RWPE1 (cell line): ENCODE measurements at places on chromosomes 3 and 15.

DNA sequence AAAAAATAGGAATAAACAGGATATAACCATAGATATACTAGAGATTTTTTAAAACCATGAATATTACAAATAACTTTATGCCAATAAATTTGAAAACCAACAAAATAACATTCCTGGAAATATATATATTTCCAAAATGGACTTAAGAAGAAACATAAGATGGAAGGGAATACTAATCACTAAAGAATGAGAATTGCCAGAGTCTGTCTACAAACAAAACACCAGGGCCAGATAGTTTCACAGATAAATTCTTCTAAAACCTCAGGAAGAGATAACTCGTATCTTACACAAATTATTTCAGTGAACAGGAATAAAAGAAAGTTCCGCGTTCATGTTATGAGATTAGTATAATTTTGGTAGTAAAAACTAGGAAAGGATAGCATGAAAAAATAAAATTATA, 107.3 kb downstream of the HERC1 start:
- DNase-seq, result no peak

GRCh38 chr15:81504170-81504905, 130.3 kb upstream of the TMC3 start:
- DNase-seq, result peak; percentile 46

- DNase-seq, result peak; percentile 2
Observed at GRCh38 chr3:87167628-87168456, 59.3 kb upstream of the CHMP2B start.

DNA sequence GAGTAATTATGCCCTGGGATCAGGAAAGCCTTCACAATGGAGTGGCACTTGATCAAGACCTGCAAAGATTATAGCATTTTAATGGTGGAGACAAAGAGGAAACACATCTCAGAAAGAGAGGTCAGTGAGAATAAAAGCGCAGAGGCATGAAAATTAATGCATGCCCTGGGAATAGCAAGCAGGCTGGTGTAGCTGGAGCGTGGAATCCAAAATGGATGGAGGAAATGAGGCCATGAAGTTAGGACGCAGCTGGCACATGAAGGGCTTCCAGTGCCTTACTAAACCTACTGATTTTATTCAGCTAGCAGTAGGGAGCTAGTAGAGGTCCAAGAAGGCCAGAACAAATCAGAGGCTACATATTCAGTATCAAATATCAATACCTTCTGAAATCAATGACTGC, 38.1 kb downstream of the TMEM212 start:
- DNase-seq, result no peak

DNA sequence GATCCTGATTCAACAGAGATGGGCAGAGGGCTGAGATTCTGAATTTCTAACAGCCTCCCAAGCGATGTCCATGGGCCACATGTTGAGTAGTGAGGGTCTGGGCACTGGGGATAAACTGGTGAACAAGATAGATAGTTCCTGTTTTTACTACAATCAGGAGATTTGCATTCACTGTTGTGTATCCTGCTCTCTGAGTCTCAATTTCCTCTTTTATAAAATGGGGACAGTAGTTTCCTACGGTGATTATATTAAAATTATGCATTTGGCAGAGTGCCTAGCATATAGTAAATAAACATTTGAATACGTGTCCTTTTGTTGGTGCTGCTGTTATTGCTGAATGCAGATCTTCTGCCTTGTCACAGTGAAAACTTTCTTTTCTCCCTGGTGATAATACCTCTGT, 102.5 kb downstream of the MYH15 start:
- no peak for DNase-seq

GRCh38 chr15:50828610-50829206, 63.2 kb upstream of the SPPL2A start:
- DNase-seq, result peak; percentile 66

DNA sequence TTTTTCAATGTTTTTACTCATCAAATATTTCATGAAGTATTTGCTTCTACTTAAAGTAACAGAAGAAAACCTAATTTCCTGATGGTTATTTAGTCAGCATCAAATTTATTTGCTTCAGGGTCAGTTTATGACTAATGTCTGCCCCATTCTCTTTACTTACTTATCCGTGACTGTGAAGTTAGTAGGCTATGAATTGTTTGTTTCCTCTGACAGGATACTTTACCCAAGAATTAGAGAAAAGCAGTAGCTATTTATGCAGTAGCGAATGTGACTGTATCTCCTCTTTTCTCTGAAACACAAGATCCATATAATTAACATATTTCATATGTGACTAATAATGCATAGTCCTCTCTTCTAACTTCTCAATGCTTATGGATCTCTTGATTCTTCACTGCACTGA, 329.9 kb upstream of the ROBO1 start:
- peak; percentile 0 for DNase-seq

DNA sequence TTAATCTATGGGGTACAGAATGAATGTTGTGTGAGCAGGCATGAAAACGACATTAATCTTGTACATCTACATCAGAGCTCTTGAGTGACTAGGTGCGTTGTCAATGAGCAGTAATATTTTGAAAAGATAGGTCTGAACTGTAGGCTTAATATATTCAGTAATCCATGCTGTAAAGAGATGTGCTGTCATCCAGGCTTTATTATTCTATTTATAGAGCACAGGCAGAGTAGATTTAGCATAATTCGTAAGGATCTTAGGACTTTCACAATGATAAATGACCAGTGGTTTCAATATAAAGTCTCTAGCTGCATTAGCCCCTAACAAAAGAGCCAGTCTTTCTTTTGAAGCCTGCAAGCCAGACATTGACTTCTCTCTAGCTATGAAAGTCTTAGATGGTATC, 43.0 kb downstream of the NLGN1 start:
- no peak for DNase-seq

DNA sequence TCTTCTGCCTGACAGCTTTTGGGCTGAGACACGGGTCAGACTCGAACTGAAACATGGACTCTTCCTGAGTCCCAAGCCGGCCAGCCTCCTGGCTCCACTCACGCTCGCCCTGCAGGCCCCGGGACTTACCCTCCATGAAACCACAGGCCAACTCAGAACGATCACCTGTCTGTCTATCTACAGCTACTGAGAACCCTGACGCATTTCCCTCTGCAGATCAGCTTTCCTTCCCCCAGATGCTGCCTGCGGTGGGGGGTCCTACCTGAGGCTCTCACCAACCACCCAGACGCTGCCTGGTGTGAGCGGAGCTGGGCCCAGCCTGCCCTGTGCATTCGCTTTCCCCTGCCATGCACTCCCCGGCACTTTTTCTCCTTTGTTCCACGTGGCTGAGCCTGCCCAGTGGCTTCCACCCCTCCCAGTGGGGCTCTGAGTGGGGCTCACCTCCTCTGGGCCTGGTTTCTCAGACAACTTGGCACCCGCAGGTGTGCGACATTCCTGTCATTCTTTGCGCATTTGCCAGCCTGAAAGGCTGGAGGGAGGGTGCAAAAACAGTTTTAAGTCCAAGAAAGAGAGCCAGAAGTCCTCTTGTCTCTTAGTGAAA, 60.2 kb downstream of the PLXNA1 start:
- DNase-seq, result peak; percentile 61

DNA sequence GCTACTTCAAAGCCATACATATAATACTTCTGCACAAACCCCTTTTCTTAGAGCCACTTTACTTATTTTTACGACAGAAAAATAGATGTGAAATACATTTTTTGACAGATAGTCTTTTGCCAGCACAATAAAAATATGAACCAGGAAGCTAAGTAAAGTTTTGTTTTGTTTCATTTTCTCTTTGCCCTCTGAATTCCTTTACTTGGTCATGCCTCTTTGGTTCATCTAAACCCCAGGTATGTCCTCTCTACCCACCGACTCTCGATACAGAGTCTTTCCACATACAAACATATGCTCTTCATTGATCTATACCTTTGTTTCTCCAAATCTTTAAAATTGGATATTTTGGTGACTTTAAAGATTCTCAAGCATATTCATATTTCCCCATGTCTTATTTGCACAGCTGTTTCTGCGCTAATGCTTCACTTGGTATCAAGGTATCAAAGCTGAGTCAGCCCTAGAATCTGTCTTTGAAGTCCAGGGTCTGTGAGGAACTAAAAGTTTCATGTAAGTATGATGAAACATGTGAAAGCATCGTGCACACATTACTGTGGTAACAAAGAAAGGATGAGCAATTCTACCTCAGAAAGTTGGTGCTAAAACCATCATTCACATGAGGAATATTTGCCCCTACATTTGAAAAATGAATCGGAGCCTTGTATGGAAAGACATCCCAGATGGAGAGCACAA, 845.4 kb downstream of the NAALADL2 start:
- DNase-seq, result no peak

DNA sequence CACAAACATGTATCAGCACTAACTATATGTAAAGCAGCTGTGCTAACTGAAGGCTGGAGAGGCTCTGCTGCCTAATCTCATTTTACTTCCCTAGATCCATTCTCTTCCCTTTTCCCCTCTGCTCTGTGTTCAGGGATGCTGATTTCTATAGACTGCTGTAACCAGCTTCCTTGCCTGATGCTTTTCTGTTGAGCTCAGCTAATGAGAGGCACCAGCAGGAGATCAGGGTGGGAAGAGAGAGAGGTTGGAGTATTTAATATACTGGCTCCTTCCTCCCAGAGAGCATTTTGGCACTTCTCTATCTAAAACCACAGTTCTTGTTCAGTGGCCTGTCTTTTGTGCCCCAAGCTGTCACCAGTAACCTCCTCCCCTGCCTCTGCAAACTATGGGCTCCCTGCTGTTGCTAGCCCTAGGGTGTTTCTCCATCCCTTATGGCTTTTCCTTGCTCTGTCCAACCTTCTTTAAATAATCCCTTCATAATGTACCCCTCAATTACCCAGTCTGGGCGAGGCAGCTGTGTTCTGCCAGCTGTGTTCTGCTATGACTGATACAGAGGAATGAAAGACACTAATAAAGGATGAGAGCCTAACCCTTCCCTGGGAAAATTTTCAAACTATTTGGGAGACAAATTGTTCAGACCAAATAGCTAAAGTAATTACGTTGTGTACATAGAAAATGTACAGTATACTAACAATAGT, 69.5 kb downstream of the CADPS start:
- DNase-seq, result no peak

DNA sequence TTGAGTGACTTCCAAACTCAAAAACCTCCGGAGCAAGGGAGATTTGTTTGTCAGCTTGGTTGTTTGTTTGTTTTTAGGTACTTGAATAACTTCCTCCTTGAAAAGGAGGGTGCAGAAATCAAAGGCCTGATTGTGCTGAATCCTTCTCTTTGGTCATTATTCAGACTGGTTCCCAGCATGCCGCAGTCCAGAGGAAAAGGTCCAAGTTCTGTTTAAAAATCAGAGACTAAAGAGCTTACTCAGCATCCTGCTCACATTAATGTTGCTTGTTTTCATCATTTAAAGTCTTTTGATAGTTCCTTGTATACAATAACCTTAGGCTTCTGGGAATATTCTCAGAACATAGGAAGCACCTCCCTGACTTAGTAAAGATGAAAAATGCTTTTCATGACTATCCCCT, 982 bp upstream of the SCG3 start:
- no peak for DNase-seq

- peak; percentile 54 for DNase-seq
Observed at GRCh38 chr15:100879061-100879463, 569 bp upstream of the ALDH1A3 start.

- no peak for DNase-seq
Observed at GRCh38 chr3:110165370-110165743, 828.0 kb upstream of the DPPA4 start.

DNA sequence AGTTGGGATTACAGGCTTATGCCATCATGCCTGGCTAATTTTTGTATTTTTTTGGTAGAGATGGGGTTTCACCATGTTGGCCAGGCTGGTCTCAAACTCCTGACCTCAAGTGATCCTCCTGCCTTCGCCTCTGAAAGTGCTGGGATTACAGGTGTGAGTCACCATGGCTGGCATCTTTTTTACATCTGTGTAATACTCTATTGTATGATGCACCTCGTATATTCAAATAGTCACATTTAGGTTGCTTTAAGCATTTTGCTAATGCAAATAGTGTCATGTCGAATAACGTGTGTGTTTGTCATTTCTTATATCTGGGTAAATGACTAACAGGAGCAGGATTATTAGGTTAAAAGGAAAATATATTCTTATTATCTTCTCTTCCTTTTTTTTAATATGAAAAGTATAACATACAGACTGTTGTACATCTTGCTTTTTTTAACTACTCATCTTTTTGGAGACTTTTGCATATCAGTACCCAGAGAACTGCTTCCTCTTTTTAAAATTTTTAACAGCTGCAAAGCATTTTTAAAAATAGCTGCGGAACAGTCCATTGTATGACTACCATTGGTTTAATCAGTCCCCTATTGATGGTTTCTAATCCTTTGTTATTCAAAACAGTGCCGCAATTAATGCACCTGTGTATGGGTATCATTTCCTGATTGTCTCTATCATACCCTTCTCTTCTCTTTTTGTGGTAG, 13.4 kb downstream of the SCAMP5 start:
- no peak for DNase-seq

- no peak for DNase-seq
Observed at GRCh38 chr3:149585401-149585726, 72.5 kb downstream of the WWTR1 start.

DNA sequence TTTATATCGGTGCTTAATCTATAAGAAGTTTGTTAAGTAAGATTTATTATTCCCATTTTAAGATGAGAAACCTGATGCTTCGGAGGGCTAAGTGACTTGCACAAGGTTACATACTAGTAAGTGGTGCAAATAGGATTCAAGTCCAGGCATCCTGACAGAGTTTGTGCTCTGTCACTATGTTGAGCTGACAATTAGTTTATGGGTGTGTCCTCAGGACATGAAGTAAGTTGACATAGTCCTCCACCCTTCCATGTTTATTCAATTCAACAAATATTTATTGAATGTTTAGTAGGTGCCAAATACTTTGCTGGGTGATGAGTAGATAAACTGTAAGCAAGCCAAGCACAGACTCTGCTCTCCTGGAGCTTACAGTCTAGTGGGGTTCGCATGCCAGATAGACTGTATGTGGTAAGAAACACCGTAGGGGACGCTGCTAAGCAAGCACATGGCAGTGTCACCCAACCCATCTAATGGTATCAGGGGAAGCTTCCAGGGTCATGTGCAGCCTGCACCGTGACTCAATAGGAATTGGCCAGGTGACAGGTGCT, 342.7 kb upstream of the SATB1 start:
- no peak for DNase-seq

- DNase-seq, result peak; percentile 53
Observed at GRCh38 chr15:72358650-72359171, 17.1 kb downstream of the HEXA start.
